Stimulated activated CD8-positive, alpha-beta memory T cell treated with anti-CD3 and anti-CD28 coated beads, Interleukin-7, amount 100 ng/mL, for 1 hour (primary cell): ENCODE measurements at places on chromosomes 7 and 10.

DNA sequence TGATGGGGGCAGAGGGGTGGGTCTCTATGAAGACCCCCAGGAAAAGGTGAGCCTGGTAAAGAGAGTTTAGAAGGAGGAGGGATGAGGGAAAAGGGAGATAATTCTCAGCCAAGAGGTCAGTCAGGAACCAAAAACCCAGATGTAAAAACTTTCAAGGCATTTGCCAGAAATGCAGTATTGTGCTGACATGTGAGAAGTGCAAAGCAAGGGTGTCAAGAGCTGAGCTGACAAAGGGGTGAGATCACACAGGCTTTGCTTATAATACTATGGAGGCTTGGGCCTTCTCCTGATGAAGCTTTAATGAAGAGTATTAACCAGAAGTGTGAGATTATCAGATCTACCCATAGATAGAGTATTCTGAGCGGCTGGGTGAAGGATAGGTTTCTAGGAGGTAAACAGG is 22.3 kb upstream of the IFRD1 start:
- DNase-seq: no peak

DNA sequence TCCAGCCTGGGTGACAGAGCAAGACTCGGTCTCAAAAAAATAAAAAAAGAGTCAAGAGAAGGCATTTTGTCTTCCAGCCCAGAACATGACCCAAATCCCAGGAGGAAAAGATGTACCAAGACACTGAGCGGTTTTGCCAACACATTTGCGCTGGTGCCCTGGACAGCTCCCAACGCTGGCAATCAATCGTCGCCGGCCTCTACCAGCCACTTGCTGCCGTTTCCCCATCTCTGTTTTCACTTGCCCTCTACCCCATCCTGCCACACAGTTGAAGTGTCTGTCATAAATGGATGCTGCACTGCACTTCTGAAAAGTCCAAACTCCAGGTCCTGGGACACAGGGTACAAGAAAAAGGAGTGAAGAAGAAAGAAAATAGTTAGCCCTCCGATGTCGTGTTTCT is 29.7 kb upstream of the CRTAC1 start:
- no peak for DNase-seq

DNA sequence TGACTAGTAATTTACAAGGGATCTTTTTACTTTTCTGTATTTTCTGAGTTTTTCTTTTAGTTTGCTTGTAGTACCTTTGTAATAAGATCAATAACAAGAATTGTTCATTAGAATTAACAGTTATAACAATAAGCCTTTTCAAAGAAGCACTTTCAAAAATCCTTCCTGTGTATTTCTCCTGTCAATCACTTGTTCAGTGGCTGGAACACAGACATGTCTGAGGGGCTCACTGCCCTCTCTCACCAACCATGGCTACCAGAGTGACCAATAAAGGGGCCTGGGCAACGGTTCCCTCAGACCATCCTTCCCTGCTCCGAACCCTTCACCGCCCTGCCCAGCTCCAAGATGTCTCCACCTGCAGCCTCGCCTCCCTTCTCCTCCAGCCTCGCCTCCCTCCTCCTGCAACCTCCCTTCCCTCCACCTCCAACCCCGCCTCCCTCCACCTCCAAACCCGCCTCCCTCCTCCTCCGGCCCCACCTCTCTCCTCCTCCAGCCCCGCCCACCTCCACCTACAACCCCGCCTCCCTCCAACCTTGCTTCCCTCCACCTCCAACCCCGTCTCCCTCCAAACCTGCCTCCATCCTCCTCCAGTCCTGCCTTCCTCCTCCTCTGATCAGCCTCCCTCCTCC is 353.4 kb downstream of the TNS3 start:
- no peak for DNase-seq

- no peak for DNase-seq
These were observed 13.2 kb downstream of the HDAC9 start for GRCh38 chr7:18508443-18509427.

DNA sequence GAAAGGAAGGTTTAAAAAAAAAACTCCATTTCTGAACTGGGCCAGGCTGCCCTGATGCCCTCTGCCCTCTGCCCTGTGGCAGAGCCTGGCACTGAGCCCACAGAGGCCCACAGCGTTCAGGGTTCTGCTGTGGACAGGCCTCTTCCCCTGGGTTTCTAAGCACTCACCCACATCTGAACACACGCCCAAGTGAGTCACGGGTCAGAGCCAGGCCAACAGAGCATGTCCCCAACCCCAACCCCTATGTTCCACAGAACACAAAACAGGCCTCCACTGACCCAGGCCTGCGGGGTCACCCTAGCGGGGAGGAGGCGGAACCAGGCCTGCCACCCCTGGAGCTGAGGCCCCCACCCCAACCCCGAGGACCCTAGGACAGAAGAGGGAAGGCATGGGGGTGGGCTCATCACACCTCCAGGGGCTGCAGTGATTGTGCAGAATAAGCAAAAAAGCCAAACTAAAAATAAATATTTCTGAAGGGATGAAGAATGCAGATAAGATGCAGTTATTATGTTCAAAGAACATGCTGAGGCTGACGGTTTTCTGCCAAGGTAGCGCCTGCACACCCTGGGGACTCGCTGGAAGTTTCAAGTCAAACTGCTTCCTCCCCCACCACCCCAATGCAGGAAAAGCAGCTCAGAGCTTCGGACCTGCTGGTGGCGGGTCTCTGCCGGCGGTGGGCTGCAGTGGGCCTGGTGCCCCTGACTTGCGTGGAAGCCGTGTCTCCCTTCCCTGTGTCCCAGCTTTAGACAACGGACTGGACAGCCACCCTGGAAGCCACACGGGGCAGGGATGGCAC is 5.4 kb downstream of the WDR86 start:
- DNase-seq: no peak

- no peak for DNase-seq
These were observed 120.3 kb upstream of the PTPRZ1 start for GRCh38 chr7:121752706-121753105.

- DNase-seq: no peak
These were observed 76.9 kb downstream of the UBE2H start for GRCh38 chr7:129875745-129876411.
